ENCODE measurements at places on chromosomes 1 and 21.
A peak's percentile ranks its signal among the peaks of the same experiment; 100 is the strongest.

DNA sequence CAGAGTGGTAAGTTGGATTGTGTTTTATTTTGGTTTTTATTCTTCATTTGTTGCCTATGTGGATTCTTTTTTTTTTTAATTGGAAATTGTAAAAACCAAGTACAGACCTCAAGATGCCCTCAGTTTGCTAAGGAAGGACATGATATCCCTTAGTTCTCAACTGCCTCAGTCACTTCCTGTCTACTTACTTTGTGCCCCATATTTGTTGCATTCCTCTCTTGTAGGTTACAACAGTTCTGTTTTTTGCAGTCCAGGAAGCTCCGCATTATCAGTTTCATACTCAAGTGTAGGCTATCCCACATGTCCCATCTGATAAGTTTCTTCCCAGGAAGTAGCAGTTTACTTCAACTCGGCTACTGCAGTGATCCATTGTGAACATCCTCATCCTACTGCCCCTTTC lies 82.0 kb downstream of the RPAP2 start:
- no peak for DNase-seq

GRCh38 chr1:175192111-175192629 lies 406 bp downstream of the KIAA0040 start:
- DNase-seq, result peak; percentile 36

DNA sequence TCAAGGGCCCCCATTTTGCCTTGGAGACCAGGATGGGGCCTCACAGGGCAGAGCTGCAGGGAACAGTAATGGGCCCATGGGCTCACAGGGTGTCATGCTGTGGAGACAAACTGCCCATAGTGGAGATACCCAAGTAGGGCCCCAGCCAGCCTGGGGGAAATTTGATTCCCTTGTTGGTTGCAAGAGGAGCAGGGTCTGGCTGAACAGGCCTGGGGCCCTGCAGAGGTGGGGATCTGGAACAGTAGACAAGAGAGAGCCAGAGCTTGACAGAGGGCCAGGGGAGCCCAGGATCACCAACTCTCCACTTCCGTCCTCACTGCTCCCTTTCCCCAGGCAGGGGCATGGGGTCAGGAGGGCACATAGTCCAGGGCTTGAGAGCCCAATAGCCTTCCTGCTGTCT lies 8.7 kb downstream of the S100B start:
- no peak for DNase-seq

GRCh38 chr1:22850681-22851080 lies 122.0 kb downstream of the LACTBL1 start:
- DNase-seq, result peak; percentile 61

DNA sequence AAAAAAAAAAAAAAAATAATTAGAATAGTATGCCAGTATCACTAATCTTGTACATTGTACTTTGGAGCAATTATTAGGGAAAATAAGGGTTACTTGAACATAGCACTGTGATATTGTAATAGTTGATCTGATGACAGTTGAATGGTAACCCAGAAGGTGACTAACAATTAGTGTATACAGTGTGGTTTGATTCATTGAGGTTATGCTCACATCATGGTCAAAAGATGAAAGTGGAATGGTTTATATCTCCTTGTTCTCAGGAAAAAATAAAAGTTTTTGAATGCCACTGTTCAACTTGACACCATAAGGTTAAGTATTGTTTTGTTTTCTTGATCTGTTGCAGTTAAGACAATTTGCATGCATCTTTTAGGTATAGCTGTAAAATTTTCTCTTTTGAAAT lies 87.0 kb downstream of the GPR52 start:
- no peak for DNase-seq

DNA sequence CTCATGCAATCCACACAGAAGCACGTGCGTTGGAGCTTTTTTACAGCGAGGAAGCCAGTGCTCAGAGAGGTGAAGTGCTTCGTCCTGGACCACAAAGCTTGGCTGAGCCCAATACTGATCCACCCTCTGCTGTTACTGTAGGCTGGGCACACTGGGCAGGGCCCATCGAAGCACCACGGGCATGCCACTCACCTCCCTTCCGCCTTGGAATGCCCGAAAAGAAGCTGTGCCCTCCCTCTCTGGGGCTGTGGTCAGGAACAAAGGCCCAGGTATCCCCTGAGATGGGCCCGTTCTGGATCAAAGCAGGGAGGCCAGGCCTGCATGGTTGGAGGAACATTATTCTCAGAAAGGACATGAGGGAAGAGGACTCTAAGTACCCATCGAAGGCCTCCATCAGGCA lies 206.7 kb upstream of the C1orf174 start:
- DNase-seq, result no peak

GRCh38 chr21:14947613-14948160 lies 117.1 kb downstream of the NRIP1 start:
- no peak for DNase-seq

DNA sequence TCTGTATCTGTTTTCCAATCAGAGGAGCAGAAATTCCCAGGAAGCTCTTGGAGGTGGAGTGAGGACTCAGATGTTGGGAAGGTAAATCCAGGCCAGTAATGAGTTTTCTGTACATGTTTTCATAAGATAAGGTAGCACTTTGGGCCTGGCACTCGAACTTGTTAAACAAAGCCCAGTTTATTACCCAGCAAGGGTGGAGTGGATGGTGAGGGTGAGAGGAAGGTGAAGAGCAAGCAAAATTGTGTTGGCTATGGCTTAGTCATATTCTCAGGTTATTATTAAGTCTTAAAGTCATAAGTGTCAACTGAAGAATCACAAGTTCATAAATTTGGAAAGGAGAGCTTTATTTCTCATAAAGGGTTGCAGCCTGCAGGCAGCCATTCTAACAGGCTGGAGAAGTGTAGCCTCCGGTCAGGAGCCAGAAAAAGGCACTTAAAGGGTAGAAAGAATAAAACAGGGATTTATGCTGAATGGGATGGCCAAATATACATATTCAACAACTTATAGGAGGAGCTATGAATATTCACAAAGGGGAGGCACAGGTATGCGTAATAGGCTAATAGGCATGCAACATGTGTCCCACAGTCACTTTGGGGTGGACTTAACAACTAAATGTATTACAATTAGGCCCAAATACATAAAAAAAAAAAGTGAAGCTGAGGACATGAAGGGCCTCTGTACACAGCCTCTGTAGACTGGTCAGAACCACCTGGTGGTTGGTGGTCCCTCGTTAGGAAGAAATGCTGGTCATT lies 523.9 kb downstream of the LMO4 start:
- no peak for DNase-seq

GRCh38 chr1:201332021-201332420 lies 45.5 kb downstream of the TNNT2 start:
- DNase-seq, result no peak

DNA sequence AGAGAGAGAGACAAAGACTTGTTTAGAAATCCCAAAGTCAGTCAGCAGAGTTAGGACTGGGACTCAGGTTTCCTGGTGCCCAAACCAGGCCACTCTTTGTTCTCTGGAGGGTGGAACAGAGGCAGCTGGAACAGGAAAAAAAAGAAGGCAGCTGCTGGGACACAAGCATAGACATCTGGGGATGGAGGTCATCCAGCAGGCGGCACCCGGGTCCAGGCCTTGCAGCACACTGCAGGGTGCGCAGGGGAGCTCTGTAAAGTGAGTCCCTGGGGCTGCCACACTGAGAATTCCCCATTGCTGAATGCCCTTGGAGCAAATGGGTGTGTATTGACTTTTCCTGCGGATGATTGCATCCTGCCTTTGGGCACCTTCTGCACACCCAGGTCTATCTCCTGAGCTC lies 222.9 kb upstream of the CSF3R start:
- no peak for DNase-seq

GRCh38 chr1:109979489-109980091 lies 5.0 kb upstream of the AHCYL1 start:
- peak; percentile 69 for DNase-seq

GRCh38 chr1:180181048-180181447 lies 26.4 kb downstream of the QSOX1 start:
- DNase-seq, result peak; percentile 64

DNA sequence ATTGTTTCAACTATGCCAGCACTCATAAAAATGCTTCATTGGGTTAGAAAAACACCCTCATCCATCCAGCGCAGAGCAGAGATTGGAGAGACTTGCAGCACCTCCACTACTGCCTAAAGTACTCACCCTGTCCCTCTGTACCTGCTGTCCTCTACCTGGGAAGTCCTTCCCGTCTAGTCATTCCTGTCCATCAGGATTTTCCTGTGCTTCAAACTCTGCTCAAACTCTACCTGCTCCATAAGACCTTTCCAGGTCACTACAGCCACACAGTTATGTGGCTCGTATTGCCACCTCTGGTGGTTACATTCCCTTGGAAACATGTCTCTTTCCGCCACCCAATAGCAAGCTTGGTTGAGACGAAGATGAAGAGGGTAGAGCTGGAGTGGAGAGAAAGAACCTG lies 7.2 kb downstream of the OVGP1 start:
- no peak for DNase-seq

DNA sequence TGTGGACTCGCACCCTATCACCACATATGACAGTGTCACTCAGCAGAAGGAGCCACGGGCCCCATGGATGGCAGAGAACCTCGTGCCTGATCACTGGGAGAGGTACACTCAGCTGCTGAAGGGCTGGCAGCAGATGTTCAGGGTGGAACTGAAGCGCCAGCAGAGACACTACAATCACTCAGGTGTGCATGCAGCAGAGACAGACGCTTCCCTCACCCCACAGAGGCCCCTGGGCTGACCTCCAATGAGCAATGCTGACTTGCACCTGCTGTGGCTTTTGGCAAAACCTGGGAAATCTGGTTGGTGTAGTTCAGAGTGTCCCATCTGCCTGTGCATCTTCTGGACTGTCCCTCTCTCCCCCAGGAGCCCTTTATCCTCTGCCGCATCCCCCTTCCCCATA lies 51.9 kb downstream of the KIAA1614 start:
- no peak for DNase-seq

- DNase-seq, result no peak
Measured at GRCh38 chr1:161072751-161073449, 3.2 kb upstream of the ARHGAP30 start.

GRCh38 chr1:216554934-216555333 lies 131.7 kb upstream of the USH2A start:
- no peak for DNase-seq

DNA sequence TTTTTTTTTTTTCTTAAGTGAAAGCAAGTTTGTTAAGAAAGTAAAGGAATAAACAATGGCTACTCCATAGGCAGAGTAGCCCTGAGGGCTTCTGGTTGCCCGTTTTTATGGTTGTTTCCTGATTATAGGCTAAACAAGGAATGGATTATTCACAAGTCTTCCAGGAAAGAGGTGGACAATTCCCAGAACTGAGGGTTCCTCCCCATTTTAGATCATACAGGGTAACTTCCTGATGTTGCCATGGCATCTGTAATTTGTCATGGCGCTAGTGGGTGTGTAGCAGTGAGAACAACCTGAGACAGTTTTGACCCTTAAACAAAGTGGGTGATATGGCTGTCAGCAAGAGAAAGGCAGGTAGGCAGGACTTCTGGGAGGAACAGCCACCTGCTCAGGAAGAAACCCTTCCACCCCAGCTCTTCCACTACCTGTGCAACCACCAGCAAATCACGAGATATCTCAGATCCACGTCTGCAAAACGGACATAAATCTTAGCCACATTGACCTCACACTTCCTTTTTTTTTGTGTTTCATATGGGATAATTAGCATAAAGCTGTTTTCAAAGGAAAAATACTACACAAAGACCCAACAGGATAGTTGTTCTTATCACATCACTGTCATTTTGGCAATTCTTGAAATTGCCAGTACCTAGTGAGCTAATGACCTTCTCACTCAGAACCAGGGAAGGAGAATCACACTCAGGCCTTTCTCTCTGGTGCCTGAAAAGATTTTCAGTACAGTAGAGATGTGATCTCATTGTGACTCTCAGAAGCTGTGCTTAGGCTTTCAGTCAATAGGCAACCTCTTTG lies 34.8 kb upstream of the DUSP10 start:
- peak; percentile 70 for DNase-seq

DNA sequence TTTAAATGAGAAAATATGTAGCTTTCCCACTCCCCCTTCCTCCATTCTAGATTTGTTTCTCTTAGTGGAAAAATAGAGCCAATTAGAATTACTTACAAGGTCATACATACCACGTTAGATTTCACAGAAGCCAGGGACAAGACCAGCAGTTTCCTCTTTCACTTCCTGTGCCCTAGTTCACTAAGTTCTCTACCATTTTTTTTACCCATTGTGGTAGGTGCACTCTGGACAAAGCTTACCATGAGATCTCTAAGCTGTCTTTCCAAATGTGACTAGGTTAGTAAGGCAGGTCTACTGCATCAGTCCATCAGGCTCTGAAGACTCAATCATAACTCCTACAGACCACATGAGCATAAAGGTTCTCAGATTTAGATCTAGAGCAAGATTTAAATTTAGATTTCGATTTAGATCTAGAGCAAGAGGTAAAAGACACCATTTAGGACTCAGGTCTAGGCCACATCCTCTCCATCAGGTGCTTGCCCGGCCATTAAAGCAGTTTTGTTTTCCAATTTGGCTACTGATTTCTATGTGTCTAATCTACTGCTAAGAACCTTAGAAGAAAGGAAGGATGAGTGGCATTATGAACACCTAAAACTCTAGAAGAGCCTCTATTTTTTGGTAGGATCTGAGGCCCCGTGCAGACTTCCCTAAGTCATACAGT lies 235.3 kb downstream of the FAF1 start:
- peak; percentile 13 for DNase-seq

DNA sequence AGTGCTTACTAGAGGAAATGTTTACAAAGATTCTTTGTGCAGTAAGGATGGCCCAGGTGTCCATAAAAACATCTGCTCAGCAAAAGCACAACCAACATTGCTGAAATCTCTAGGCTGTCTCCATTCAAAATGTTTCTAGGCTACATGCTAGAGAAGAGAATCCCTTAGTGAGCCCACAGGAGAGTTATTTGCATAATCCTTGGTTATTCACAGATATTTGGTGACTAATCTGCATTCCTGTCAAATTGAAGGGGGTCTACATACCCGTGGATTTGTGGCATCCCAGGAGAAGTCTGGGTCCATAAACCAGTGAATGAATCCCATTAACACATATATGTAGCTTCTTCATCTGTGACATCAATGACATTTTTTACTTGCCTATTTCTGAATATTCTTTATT lies 261.3 kb upstream of the ESRRG start:
- DNase-seq, result no peak

GRCh38 chr1:44812822-44813543 lies 4.7 kb downstream of the BTBD19 start:
- DNase-seq, result no peak

DNA sequence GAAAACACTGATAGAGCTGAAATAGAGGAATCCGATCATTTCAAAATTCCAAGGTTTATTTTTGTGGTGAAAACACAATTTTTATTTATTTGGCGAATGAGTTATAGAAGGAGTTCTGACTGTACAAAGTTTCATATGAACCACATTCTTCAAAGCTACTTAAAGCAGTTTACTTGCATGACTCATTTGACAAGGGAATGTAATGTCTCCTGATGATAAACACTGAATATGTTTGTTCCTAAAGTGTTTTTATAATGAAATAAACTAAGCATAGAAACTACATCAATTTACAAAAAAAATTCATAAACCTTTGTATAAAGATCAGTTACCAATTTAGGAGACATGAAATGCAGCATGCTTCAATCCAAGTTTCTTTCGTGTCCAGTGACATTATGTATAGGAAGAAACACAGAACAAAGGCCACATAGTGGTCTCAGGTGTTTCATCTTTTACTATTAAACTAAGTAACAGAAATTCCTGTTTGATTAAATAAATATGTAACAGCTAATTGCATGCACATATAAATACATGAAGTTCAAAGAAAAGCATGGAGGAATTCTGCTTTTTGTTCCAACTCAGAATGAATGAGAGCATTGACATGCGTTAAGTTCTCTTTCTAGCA lies 2.5 kb downstream of the PRKACB start:
- peak; percentile 12 for DNase-seq

GRCh38 chr1:19374083-19374801 lies 62.1 kb downstream of the SLC66A1 start:
- no peak for DNase-seq

Measured in suppressor macrophage treated with lipopolysaccharide for 1 hour (primary cell).